ENCODE measurements at places on chromosomes 6 and 20.

GRCh38 chr6:16818992-16819626 is 57.8 kb upstream of the ATXN1 start:
- peak; percentile 61 for DNase-seq

DNA sequence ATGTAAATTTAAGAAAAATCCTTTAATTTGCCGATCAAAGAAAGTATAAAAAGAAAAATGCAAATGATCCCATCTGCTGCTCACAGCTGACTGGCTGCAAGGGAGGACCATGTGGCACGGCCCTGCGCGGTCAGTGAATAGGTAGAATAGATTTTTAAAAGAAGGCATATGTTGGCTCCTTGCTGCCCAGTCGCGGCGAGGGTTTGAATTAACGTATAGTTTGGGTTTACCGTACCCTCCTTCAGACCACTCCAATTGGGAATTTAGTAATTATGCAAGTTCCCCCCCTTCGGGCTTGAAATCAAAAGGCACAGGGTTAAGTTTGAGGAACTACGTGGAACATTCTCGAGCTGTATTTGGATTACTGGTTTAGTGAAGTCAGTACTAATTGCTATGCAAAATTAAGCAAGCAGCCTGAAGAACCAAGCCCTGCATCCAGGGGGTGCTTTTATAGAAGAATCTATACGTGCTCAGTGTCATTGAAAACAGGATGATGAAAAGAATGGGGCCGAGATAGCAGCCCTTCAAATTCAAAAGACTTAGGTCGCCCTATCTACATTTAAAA is 1.1 kb upstream of the BEND3 start:
- DNase-seq = peak; percentile 48

DNA sequence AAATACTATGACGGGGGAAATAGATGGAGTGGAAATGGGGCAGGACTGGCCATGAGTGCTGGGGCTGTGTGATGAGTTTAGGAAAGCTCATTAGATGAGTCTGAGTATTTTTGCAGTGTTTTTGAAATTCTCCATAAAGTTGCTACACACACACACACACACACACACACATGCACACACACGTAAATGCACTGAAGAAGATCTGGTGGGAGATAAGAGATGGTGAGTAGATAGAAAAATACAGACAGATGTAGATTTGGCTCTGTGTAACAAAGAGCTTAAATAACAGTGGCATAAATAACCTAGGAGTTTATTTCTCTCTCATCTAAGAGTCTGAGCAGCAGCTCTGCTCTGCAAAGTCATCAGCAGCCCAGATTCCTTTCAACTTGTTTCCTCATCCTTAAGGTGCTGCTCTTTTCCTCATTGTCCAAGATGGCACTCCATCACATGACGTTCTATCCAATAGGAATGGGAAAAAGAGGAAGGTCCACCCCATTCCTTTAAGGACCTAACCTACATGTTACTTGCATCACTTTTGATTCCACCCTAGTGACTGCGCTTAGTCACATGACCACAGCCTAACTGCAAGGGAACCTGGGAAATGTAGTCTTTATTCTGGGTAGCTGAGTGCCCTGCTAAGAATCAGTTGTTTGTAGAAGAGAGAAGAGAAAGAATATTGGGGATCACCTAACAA is 76.4 kb downstream of the EYA2 start:
- no peak for DNase-seq

GRCh38 chr6:57147401-57147800 is 24.7 kb upstream of the BAG2 start:
- DNase-seq = no peak

- no peak for DNase-seq
These were observed 744 bp downstream of the KIF25 start for GRCh38 chr6:167998215-167998614.

- DNase-seq = no peak
These were observed 29.2 kb downstream of the SGK1 start for GRCh38 chr6:134288538-134289203.
